ENCODE measurements at places on chromosomes 5 and 9. TPM values are rescaled to one million over a fixed set of nuclear protein-coding genes. Genes with fewer than 3 reads are reported as not detected.
A peak's percentile ranks its signal among the peaks of the same experiment; 100 is the strongest.

DNA sequence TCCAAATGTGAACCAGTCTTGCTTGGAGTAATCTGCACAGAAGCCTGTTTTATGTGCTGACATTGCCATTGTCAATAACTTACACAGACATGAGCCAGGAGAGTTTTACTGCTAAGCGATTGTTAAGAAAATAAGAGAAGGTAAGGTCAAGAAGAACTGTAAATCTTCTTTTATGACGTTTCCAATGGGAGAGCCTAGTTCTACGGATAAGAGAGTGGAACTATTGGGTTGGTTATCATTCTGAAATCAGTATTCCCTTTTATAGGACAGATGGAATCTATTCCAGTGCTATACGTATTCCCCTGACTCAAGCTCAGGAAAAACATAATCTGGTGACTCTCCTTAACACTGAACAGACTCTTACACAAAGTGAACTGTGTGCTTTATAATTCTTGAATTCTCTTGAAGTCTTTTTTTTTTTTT, 137.9 kb upstream of the OTULINL start:
- DNase-seq, result no peak
- no peaks in the 10 kb centered on the region for H3K4me1 ChIP-seq
- H3K27me3 ChIP-seq, result no peaks in the 10 kb centered on the region
- no peaks in the 10 kb centered on the region for H3K36me3 ChIP-seq
- H3K4me3 ChIP-seq, result no peak overlapping the region

DNA sequence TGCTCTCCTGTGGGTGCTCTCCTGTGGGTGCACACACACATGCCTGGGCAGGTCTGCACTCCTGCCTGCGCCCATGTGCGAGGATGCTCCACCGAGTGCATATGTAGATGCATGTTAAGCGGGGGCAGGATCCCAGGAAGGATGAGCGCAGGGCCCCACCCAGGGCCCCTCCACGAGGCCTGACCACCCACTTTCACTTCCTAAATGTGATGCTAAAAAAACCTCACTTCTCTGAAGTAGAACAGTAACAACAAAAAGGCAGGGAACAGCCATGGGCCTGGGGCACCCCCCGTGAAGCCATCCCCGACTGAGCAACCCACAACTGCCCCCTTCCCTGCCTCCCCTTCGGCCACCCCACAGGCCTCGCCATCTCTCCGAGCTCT, 48.2 kb upstream of the SARDH start:
- DNase-seq, result no peak
- H3K36me3 ChIP-seq, result no peaks in the 10 kb centered on the region
- H3K4me3 ChIP-seq, result no peak overlapping the region
- H3K4me1 ChIP-seq, result no peaks in the 10 kb centered on the region
- H3K27me3 ChIP-seq, result no peaks in the 10 kb centered on the region

DNA sequence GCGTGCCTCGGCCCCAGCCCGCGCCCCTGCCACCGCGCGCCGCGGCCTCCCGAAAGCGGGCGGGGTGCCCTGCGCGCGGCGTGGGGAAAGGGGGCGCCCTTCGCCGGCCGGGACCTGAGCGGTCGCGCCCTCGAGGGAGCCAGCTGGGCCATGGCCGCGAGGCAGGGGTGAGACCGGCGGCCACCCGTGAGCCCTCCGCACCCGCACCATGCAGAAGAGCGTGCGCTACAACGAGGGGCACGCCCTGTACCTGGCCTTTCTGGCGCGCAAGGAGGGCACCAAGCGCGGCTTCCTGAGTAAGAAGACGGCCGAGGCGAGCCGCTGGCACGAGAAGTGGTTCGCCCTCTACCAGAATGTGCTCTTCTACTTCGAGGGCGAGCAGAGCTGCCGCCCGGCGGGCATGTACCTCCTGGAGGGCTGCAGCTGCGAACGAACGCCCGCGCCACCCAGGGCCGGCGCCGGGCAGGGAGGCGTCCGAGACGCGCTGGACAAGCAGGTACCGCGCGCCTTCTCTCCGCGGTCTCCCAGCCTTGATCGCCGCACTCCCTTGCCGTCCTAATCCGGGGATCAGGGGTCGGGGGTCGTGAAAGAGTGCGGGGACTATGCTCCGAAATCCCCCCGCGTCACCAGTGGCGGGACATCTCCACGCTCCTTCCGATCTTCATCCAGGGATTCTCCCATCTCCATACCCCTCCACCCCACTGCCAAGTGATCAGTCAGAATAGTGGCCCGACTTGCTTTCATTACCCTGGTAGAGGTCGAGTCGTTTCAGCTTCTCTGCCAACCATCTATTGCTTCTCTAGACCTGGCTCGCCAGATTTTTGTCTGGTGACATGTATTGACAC, 590 bp downstream of the RASGRF2 start:
- H3K27ac ChIP-seq, result peak overlapping the region; percentile 44
- peak; percentile 45 for DNase-seq
- no peaks in the 10 kb centered on the region for H3K27me3 ChIP-seq
- peak overlapping the region; percentile 84 for H3K4me3 ChIP-seq

- no peaks in the 10 kb centered on the region for H3K36me3 ChIP-seq
- no peak for DNase-seq
- H3K4me3 ChIP-seq, result no peak overlapping the region
- H3K27me3 ChIP-seq, result no peaks in the 10 kb centered on the region
- no peaks in the 10 kb centered on the region for H3K4me1 ChIP-seq
- H3K27ac ChIP-seq, result no peak overlapping the region
Observed at GRCh38 chr9:134317790-134318414, 8.4 kb upstream of the RXRA start.

RNF180 gene
- total RNA-seq, result not detected

TNFSF8 gene
- 44.2 TPM for total RNA-seq

All from CD4-positive, alpha-beta memory T cell (primary cell).